ENCODE measurements at places on chromosomes 12 and 14. TPM values are rescaled to one million over a fixed set of nuclear protein-coding genes. Genes with fewer than 3 reads are reported as not detected.

- DNase-seq, result no peak
Observed at GRCh38 chr14:62768753-62769152, 276.5 kb downstream of the KCNH5 start.

- DNase-seq, result no peak
Observed at GRCh38 chr12:119949145-119949544, 39.9 kb upstream of the BICDL1 start.

GRCh38 chr12:6384499-6385436 lies 806 bp downstream of the LTBR start:
- no peak for DNase-seq

- DNase-seq, result no peak
Observed at GRCh38 chr14:75138492-75138891, 11.6 kb upstream of the NEK9 start.

- DNase-seq, result no peak
Observed at GRCh38 chr12:65643595-65644386, 180.5 kb upstream of the HMGA2 start.

DNA sequence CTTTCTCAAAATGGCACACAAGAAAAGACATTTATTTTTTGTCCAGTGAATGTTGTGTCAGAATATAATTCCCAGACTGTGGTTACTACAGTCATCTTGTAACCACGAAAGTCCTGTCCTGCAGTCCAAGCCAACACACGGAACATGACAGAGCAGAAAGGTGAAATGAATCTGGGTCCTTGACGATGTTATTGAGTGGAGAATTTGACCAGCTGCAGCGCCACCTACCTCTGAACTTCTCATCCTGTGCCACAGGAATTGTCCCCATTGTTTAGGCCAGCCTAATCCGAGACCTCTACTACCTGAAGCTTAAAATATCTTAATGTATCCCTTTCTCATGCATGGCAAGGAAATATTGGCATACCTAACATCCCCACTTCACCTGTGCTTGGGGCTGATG lies 64.1 kb upstream of the OTX2 start:
- DNase-seq, result no peak

DNA sequence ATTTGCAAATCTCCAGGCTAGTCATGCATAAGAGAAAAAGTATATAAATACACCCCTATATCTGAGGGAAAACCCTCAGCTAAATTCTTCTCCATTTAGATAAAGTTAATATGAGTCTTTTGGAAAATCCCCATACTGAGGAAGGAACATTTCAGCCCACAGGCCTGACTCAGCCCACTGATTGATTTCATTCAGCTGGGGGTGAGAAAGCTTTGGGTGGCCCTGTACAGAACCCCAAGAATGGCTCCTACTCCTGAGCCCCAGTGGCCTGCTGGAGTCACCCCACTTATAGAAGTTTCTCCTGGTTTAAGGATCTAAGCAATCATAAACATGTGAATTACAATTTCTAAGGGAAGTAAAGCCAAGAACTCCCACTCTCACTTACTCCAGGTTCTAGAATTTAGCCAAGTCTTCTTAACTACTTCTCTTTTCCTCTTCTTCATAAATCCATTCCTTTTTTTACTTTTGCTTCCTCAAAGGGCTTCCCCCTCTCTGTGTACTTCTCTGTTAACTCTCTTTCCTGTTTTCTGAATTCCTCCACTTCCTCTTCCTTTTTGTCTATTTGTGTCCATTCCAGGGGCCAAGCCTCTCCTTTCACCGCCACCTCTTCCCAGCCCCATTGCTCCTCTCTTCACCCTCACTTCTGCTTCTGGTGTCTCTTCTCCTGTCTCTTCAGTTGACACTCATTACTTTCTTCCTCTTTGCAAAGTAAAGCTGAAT lies 21.0 kb downstream of the RTN1 start:
- no peak for DNase-seq

The SRRM4 gene
- total RNA-seq, result not detected

- no peak for DNase-seq
Observed at GRCh38 chr12:85191-85666, 18.7 kb downstream of the IQSEC3 start.

The MYF5 gene
- total RNA-seq, result not detected

The PTPRB gene
- not detected for total RNA-seq

DNA sequence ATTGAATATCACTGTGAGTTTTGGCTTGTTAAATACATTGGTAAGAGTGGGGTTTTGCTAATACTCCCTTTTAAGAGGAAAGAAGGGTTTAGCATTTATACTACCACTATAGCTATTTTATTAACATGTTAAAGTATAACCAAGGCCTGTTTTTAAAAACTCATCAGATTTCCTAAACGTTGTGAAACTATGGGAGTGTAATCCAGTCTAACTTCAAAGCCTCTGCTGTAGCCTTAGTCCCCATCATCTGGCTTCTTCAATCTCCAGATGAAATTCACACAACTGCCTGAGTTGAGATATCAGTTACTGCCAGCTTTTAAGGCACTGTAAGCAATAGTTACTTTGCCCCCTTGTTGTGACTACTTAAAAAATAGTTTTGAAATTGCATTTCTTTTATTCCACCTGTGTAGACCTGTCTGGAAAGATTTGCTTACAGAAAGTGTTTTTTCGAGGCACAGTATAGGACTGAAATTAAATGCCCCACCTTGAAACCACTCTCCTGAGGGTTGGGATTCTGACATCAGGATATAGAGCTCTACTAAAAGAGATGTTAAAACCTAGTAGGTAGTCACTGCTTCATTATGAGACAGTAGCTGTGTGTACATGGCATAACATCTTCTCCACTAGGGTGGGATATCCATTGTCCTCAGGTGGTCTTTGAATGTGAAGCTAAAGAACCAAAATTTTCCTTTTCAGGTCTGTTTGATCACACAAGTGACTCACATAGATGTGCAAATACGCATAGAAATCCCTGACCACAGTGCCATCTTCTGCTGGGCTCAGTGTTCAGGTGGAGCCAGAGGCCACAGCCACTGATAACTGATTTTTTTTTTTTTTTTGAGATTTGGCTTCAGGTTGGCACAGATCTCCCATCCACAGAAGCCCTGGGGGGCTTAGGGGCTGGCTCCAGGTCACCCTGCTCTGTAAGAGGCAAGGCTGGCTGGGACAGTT lies 125.5 kb downstream of the DAAM1 start:
- no peak for DNase-seq

The KRT77 gene
- total RNA-seq, result not detected

DNA sequence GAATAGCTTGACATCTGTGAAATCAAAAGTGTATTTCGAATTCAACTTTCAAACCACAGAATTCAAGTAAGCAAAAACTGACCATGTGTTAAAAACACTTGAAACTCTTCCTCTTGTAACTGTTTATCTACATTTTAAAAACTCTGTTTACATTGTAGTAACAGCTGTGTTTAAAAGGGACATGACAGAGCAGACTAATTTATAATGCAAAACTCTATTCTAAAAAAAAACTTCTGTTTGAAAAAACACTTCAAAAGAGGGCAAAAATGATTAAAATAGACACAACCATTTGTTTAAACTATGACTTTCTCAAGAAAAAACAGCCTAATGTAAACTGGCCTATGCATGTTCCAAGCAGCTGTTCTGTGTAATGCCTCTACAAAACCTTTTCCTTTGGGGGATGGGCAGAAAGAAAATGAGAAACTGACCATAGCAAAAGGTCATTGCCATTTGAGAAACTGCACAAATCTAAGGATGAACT lies 149.1 kb upstream of the HMGA2 start:
- DNase-seq, result no peak

DNA sequence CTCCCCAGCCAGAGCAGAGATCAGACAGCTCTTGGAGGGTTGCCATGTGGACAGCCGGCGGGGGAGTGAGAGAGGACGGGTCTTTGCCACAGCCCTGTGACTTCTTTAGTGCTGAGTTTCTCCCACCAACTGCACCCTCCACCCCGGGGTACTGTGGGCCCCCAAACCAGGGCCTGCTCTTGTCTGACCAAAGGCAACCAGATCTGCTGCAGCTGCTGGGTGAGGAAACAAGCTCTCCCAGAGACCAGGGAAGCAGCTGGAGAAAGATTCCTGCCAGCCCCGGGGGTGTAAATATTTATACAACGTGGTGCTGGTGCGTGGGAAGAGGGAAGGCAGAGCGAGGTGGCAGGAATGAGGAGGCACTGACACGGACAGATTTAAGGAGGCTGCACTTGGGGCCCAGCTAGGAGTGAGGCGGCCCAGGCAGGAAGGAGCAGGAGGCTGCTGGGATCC lies 14.3 kb upstream of the ZFP36L1 start:
- no peak for DNase-seq

- no peak for DNase-seq
Observed at GRCh38 chr12:62986844-62987243, 51.9 kb upstream of the PPM1H start.

DNA sequence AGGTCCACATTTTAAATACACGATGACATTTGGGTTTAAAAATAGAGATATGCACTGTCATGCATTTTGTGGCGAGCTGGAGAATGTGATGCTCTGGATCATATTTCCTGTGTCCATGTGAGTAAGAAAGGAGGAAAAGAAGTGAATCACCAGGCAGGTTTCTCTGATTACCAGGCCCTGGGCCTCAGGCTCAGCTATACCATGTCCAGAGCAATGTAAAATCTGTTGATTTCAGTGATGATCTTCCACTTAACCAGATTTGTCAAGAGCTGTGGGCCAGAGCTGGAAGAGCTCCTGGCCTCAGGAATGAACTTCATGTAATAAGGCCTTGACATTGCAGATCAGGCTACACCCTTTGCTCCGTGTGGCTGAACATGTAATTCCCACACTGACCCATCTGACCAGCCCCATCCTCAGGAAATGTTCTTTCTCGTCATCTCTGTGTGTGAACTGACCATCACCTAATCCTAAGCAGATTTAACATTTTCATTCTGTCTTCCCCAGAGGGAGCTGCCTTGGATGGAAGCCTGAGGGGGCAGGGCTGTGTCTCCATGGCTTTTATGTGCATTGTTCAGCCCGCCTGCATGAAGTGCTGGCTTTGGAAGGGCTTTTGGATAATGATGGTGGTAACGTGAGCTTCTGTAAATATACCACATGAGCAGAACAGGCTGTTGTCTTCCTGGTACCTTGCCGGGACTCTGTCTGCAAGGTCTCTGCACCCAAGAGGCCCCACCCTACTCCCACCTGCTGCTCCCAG lies 54.5 kb downstream of the CRACR2A start:
- no peak for DNase-seq

The ACSM4 gene
- total RNA-seq, result not detected
